Natural killer cell (primary cell): ENCODE measurements at places on chromosomes 6 and 20. TPM values are rescaled to one million over a fixed set of nuclear protein-coding genes. Genes with fewer than 3 reads are reported as not detected.

DNA sequence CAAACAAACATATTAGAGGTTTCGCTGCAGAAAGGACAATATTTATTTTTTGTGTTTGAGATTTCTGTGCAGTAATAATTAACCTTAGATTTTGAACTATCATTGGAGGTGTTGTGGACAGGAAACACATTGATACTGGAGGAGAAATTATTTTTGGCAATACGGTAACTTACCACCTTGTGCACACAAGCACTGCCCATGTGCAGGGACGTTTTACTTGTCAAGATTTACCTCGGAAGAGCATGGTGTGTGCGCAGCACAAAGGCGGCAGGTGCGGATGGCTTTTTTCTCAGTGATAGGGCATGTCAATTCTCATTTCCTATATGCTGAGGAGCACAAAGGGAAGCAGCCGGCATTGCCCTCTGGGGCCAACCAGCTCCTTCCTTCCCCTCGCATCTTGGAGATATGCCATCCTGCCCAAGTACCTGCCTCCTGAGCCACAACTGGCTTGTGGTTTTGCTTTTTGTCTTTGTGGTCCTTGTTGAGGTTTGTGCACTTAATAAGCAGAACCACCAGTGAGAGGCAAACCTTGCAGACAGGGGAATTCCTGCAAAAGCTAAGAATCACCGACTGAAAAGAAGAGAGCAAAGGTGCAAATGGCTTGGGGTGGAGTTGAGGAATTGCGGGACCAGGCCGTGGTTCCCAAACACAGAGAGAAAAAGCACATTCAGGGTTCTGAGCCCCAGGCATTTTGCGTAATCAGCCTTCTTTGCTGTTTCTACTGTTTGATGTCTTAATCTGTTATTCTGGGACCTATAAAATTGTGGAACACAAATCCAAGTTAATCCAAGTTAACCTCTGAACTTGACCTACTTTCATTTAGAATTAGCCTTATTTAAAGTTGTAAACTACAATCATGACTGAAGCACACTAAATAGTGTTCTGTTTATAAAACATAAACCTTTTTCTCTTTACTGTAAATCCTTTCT, 21.9 kb downstream of the SAMD5 start:
- no peaks in the 10 kb centered on the region for H3K36me3 ChIP-seq
- no peaks in the 10 kb centered on the region for H3K27me3 ChIP-seq
- no peak for DNase-seq
- no peak overlapping the region for H3K4me3 ChIP-seq
- no peak overlapping the region for H3K27ac ChIP-seq

Gene RNF144B
- total RNA-seq = 3.3 TPM

Gene RGS17
- total RNA-seq = 1.9 TPM

Gene ENPP4
- 25.0 TPM for total RNA-seq

Gene OR5V1
- not detected for total RNA-seq

Gene DDO
- not detected for total RNA-seq
